ENCODE measurements at places on chromosomes 1 and 21.

DNA sequence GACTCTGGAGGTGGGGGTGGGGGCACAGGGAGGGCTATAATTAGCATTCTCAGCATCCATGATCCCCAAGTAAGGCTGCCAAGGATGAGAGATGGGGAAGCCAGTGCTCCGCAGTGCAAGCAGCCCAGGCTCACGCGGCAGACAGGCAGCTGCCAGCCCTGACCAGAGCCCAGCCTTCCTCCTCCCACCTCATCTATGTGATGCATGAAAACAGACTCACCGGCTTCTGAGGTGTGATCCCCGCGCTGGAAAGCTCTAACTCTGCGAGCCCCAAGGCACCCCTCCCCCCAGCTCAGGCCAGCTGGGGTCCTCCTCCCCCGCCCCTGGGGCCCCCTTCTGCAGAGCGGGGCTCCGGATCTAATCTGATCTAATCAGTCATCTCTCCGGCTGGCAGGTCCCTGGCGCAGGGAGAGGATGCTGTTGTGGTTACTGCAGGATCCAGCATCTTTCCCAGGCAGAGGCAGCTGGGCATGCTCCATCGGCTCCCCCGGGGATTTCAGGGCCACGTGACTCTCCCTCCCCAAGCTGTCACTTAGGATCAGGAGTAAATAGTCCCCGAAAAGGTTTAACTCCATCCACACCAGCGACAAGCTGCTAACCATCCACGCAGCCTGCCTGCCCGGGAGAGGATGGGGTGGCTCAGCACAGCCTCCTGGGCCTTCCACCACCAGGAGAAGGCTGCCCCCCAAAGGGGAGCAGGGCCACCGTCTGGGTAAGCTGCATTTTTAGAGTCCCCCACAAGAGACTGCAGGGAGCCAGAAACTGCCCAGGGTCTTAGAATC, at the start of gene PLEKHA6:
Gene PLEKHA6 (minus strand): TSS at position 456 of the 782 bp plus-strand sequence. CDS start 86,202 bp downstream, outside the sequence.
- DNase-seq = no peak

DNA sequence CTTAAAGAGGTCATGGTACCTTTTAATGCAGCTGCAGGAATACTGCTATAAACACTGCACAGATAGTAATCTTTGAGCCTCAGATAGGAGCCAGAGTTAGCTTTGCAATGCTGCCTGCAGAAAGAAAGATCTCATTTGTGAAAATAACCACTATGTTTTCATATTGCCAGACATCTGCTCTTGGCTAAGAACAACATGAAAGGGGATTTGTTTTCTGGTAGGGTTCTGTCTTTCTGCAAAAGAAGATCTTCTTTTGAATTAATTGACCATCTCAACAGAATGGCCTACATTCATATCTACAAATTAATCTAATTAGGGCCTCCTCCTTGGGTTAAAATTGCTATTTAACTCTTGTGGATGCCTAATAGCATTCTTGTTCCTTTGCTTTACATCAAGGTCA, 177.6 kb upstream of the DPYD start:
- DNase-seq = no peak

DNA sequence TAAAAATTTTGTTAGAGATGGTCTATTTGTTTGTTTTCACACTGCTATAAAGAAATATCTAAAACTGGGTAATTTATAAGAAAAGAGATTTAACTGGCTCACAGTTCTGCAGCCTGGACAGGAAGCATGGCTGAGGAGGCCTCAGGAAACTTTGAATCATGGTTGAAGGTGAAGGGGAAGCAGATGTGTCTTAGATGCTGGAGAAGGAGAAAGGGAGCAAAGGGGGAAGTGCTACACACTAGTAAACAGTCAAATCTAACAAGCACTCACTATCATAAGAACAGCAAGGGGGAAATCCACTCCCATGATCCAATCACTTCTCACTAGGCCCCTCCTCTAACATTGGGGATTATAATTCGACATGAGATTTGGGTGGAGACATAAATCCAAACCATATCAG, 76.8 kb upstream of the COL24A1 start:
- DNase-seq = no peak

DNA sequence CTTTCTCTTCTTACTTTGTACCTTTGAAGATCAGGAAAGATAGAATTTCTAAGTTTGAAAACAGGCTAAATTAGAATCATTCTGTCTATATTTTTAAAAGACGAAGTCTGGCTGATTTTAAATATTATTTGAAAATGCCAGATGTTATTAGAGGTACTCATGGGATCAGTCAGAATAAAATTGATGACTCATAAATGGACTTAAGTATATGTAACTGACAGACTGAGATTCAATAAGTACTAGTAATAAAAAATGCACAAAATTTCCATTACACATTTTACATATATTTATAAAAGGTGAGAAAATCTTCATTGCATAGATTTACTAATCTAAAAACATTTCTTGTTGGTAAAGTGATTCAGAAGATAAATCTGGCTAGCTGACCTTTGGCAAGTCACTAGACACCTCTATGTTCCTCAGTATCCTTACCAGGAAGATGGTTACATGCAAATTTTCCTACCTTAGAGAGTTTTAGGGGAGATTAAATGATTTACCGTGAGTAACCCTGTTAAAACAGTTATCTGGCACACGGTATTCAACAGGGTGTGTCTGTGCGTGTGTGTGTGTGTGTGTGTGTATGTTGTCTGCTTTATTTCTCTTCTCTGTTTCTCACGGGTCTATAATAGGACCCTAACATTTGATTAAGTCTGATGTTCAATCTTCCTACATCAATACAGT, 189.0 kb downstream of the RUNX1 start:
- no peak for DNase-seq

DNA sequence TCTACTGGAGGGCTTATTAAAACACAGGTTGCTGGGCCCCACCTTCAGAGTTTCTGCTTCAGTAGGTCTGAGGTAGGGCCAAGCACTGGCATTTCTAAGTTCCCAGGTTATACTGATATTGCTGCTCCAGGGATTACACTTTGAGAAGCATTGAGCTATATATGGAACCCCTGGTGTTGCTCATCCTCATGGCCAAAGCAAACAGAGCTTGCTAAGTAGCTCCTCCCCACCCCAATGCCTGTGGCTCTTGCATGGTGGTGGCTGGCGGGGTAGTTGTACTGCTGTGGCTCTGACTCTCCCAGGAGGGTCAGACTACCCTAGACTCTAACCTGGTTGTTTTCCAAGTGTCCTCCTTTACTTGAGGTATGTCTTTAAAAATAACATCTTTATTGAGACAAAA, 143.6 kb downstream of the SPATA46 start:
- no peak for DNase-seq

DNA sequence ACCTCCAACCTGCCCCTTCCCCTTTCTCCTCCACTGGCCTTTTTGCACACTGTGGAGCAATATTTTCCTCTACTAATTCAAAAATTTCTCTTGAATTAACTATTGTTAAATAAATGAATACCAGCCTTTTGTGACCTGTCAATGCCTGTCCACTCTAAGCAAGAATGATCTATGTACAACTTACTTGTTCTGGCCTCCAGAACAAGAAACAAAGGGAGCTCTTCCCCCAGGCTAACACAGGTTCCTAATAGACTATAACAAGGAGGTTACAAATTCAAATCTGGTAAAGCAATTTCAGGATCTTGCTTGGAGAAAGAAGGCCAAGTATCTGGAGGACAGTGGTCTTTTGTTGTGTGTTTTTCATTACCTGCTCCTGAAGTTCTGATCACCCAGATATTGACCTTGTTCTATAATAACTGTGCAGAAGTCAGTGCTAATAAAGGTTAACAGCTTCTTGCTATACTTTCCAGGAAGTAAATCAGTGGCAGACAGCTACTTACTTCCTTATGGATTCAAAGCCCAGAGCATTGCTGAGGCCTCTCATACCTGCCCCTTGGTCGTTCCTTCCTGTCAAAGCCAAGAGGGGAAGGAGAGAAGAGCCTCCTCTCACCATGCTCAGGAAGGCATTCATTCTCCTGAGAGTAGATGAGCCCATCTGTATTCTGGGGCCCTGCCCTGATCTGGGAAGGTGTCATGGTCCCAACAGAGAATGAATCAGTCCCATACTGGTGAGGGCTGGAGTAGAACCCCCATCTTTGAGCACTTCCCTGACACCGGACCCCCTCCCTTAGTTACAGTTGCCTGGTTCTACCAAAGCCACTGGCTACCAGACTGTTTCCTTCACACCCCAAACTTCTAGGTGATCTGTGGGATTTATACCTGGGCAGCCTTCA, 56.8 kb downstream of the DESI2 start:
- no peak for DNase-seq

DNA sequence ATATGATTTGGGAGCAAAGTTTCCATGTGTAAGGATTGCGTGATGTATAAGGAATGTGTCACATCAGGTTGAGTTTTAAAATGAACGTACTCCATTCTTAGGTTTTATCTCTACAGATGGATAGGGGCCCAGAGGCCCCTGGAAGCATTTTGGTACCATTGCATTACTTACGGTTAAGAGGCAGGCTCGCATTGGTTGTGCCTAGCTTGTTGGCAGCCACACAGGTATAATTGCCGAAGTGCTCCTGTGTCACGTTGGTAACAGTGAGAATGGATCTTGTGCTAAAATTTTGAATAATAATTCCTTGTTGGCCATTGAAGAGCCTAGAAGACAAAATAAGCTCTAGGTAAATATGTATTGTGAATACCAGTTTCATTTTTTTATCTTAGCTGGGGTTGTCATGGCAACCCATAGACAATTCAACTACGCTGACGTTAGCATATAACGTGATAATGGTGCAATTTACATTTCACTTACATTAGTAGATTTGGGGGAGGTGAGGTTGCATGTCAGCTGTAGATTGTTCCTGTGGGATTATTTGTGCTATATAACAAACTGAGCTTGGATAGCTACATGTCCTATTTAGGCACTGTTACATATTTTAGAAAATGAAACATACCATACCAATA, 511.9 kb upstream of the ZRANB2 start:
- DNase-seq = no peak

- no peak for DNase-seq
Observed at GRCh38 chr1:77956464-77956863, 22.4 kb downstream of the FUBP1 start.

GRCh38 chr21:29302359-29302875, 3.7 kb downstream of the BACH1 start:
- DNase-seq = no peak

- DNase-seq = no peak
Observed at GRCh38 chr1:243792891-243793290, 57.2 kb downstream of the AKT3 start.

DNA sequence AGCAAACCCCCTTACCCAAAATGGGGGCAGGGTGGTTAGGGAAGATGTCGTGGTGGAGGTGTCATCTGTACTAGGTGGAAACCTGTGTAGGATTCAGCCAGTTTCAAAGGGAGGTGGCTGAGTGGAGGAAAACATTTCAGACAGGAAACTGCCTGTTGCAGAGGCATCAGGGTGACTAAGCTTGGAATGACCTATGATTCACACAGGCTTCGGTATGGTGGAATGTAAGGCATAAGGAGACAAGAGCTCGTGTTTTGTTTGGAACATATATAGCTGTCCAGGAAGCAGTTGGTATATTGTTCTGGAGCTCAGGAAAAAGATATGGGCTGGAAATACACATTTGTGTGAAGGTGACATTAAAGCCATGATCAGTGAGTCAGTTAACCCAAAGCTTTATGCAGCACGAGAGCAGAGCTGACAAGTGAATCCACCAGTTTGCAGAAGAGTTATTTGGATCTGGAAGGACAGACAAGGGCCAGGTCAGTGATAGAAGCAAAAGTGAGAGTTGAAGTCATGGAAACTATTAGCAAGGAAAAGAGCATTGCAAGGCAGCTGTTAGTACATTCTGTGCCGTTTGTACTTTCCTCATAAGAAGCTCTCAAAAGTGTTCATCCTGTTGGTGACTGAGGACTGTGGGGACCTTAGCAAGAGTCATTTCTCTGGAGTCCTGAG, 12.2 kb downstream of the UTP25 start:
- DNase-seq = no peak

GRCh38 chr1:231626535-231626950, at the start of gene DISC1:
Gene DISC1 (plus strand): TSS chr1:231626790. CDS start chr1:231626868, 78 bp downstream.
- peak; percentile 35 for DNase-seq

GRCh38 chr1:117162816-117163215, 41.3 kb upstream of the TRIM45 start:
- DNase-seq = no peak

DNA sequence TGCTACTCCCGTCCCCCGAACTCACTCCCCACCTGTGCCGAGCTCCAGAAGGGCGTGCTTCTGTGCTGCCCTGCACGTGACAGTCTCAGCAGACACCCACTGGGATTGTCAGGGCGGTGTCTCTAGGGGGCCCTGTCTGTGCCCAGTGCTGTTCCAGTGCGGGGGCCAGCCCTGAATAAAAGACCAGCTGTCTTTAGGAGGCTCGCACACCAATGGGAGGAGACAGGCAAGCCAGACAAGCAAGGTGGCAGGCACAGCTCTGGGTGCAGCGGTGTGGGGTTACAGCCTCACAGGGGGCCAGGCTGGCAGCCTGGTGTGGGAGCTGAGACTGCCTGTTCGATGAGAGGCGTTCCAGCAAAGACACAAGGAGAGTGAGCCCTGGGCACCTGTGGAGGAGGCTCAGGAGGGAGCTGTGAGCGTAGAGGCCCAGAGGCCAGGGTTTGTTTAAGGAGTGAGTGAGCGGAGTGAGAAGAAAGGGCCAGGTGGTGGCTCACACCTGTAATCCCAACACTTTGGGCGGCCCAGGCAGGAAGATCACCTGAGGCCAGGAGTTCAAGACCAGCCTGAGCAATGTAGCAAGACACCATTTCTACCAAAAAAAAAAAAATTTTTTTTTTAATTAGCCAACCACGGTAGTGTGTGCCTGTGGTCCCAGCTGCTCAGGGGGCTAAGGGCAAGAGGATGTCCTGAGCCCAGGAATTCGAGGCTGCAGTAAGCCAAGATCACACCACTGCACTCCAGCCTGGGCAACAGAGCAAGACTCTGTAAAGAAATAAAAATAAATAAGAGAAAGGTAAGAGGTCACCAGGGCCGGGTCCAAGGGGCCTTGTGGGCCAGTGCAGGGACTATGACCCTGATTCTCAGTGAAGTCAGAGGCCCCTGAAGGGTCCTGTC, 48.2 kb upstream of the ARHGEF16 start:
- no peak for DNase-seq

DNA sequence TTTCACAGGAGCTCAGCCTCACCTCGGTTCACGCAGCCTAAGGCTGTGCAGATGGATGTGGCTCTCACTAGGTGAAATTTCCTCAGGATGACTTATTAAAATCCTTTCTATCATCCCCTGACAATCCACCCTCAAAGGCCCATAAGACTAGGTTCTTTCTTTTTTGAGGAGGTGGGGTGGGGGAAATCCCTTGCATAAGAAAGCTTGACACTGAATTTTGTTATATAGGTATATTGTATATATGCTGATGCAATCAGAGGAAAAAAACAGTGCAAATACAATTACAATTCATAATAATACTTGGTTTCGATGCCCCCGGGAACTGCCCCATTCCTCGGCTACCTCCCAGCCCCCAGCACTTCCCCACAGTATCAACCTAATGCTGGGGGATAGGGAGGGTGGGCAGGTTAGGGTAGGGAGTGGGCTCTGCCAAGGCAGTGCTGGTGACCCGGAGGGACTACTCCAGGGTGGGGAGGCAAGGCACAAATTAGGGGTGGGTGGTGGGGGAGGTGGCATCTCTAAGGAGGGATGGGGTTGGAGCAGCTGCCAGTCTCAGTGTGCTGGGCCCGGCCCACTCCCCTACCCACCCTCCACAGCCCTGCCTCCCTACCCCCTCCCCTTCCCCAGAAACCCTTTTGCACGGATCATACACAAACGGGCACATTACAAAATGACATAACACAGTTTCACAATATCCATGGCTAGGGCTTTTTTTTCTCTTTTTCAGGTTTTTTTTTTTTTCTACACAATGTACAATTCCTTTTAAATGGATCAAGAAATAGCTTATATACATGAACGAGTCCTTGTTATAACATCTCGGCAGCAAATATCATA, 30.9 kb downstream of the SLC27A3 start:
- no peak for DNase-seq
